ENCODE measurements at places on chromosomes 11 and 22. TPM values are rescaled to one million over a fixed set of nuclear protein-coding genes. Genes with fewer than 3 reads are reported as not detected.

OSM gene
- total RNA-seq: not detected

LRRN4CL gene
- total RNA-seq: 10.9 TPM

TPP1 gene
- total RNA-seq: 27.2 TPM

CELSR1 gene
- total RNA-seq: 0.15 TPM

TMEM191C gene
- 0.50 TPM for total RNA-seq

CCDC73 gene
- not detected for total RNA-seq

FHIP1B gene
- 9.4 TPM for total RNA-seq

OR4C5 gene
- not detected for total RNA-seq

GPHA2 gene
- total RNA-seq: not detected

MRGPRG gene
- total RNA-seq: not detected

CYB561A3 gene
- 44.2 TPM for total RNA-seq

C11orf52 gene
- total RNA-seq: 0.34 TPM

RIMBP3C gene
- total RNA-seq: 0.15 TPM

LRRC74B gene
- not detected for total RNA-seq

CSTF3 gene
- 20.1 TPM for total RNA-seq

GVQW3 gene
- total RNA-seq: 0.45 TPM

GGT1 gene
- 2.2 TPM for total RNA-seq

CCDC89 gene
- 5.2 TPM for total RNA-seq

PVALB gene
- total RNA-seq: not detected

TRIM22 gene
- total RNA-seq: 7.6 TPM

MPPED2 gene
- 0.17 TPM for total RNA-seq

C11orf98 gene
- 128 TPM for total RNA-seq

POU2AF1 gene
- not detected for total RNA-seq

CEP126 gene
- total RNA-seq: 1.3 TPM

RTN4RL2 gene
- total RNA-seq: 1.3 TPM

TRIM49 gene
- not detected for total RNA-seq

KCNJ4 gene
- not detected for total RNA-seq

KCNK4 gene
- not detected for total RNA-seq

C1QTNF4 gene
- 1.8 TPM for total RNA-seq

CENPM gene
- total RNA-seq: 42.2 TPM

TPBGL gene
- total RNA-seq: not detected

TCN2 gene
- 11.1 TPM for total RNA-seq

ADAMTS8 gene
- not detected for total RNA-seq

TRIM48 gene
- not detected for total RNA-seq

KCTD14 gene
- total RNA-seq: 6.9 TPM

MMP8 gene
- total RNA-seq: not detected

FOLR3 gene
- total RNA-seq: not detected

TRIM6 gene
- 3.7 TPM for total RNA-seq

MFNG gene
- total RNA-seq: not detected

MEI1 gene
- 0.50 TPM for total RNA-seq

DNAJB7 gene
- total RNA-seq: not detected

MYRF gene
- 3.5 TPM for total RNA-seq

OVOL1 gene
- total RNA-seq: not detected

OR56A1 gene
- total RNA-seq: not detected

C22orf15 gene
- total RNA-seq: 1.2 TPM

GGTLC2 gene
- total RNA-seq: not detected

THRSP gene
- not detected for total RNA-seq

CHCHD10 gene
- total RNA-seq: 4.9 TPM

CBL gene
- total RNA-seq: 8.2 TPM

SLC25A18 gene
- 0.17 TPM for total RNA-seq

APOL5 gene
- not detected for total RNA-seq

SCGB1A1 gene
- total RNA-seq: not detected

SAA4 gene
- not detected for total RNA-seq

Measured in bronchus fibroblast of lung (primary cell).